Astrocyte (in vitro differentiated cells and primary cell): ENCODE measurements at places on chromosomes 5 and 9.

DNA sequence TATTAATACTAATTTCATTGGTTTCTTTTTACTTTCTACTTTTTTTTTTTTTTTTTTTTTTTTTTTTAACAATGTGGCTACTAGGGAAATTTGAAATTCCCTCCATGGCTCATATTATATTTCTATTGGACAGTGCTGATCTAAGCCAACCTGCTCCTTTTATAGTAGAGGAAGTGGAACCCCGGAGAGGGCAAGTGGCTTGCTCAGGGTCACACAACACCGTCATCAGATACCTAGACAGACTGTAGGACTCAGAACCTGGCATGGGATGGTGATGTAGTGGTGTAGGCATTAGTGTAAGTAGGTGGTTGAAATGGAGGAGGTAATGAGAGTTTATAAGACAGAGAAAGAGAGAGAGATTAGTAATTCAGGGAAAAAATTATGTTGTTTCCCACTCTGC lies 10.8 kb downstream of the ZNF618 start:
- DNase-seq, result no peak

DNA sequence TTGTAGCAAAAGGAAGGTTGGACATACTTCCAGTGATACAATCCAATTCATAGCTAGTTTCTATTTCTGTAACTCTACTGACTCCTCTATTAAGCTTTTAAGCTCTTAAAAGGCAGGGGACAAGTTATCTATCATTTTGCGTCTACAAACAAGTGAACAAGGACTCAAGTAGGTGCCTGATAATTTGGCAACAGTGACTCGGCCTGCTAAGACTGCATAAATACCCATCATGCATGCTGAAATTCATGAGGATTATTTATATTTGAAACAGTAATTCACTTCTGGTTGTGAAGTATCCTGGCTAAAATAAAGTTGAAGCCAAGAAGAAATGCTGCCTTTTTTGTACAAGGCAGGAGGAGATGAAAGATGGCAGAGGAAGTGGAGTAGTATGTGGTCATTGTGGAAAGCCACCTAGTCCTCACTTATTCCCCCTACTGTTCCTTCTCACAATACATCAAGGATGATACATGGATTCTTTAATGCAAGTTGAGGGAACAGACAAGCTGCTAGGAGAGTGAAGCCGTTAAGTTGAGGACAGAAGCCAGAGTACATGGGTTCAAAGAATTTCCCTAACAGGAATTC lies 74.0 kb downstream of the MRPS27 start:
- DNase-seq, result no peak

- peak; percentile 51 for DNase-seq
Measured at GRCh38 chr5:9104571-9105339, 441.1 kb downstream of the SEMA5A start.

DNA sequence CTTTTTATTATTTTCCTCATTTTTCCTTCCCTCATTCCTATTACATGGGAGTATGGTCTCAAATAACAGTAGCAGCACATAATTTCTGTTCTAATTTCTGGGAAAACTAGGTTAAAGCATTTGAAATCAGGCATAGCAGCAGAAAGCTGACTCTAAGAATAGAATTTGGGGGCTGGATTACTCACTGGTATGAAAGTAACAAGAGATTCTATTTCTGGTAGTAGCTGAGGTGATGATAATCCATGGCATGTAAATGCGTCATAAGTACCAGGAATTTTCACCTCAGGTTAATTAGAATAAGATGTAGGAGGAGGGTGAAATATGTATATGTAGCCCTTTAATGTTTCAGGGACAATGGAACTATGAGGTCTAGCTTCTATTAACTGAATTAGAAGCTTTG lies 662.0 kb downstream of the PTPRD start:
- peak; percentile 70 for DNase-seq

GRCh38 chr5:59041355-59041754 lies 458.5 kb downstream of the RAB3C start:
- no peak for DNase-seq

DNA sequence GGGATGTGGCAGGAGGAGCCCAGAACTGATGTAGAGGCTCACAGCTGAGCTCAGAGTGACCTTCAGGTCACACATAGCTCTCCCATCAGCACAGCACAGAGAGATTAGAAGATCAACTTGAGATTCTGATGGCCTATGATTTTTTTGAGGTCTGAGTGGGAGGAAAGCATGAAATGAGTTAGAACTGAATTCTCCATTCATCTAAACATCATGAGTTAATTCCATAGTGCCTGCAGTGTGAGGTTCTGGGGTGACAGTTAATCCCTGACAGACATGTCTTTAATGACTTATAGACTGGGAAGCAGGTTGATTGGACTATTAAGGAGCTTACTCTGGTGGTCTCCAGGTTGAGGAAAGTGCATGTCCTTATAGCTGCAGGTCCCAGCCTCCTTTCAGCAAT lies 22.4 kb downstream of the SLC22A5 start:
- DNase-seq, result no peak

DNA sequence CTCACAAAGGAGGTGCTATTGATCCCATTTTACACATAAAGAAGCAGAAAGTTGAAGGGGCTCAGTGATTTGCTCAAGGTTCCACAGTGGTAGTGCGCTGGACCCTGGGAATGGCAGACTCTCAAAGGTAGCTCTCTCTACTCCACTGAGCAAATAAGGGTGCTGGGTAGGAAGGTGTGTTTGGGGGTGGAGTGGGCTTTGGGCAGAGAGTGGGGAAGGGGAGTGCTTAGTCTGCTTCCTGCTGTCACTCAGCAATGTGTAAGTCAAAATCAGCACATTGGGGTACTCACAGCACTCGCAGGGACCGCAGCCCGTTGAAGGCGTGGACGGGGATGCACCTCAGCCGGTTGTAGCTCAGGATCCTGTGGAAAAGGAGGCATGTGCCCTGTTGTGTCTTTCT lies 142.8 kb upstream of the PANK3 start:
- DNase-seq, result no peak

DNA sequence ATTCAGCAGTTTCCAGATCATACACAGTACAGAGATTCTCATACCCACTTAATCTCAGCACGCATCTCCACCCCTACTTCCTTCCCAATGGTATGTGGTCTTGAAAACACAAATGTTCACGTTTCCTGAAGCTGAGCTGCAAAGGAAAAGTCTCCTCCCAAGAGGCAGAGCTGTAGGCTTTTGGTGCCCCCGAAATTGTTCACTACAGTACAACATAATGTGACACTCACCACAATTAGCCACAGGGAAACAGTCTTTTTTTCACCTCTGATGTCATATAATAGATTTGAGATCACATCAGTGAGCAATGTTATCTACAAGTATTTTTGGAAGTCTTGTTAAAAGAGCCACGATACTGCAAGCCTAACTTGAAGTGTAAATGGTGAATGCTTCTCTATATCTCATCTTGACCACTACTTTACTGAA lies 40.2 kb downstream of the NFIB start:
- DNase-seq, result peak; percentile 62

- DNase-seq, result no peak
Measured at GRCh38 chr5:177453852-177454396, 7.3 kb downstream of the PRR7 start.

DNA sequence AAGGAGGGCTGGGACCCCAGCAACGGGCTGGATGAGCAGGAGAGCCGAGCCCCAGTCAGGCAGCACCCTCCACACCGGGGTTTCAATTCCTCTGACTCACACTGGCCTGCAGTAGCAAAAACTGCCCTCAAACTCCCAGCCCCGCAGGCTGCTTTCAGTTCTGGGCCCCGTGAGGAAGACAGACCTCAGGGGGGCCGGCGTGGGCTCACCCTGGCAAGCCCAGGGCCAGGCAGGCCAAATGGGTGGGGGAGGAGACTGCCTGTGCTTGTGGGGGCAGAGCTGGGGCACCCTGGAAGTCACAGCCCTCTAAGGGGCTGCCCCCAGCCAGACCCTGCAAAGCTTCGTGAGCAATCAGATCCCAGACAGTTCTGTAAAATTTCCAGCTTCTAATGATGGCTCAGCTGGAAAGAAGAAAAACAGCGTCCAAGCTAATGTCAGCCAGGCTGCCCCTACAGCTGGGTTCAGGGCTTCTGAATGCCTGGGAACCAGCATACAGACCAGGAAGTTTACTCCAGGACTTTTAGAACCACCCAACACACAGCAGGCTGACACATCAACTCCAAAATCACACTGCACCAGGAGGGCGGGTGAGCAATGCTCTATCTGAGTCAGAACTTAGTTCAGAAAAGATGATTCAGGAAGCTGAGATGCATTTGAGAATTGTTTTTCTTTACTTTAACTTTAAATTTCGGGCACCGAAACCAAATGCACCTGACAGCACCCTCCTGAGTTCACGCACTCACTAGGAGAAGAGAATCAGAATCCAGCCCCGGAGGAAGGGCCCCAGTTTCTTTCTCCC lies 34.7 kb downstream of the LPCAT1 start:
- peak; percentile 55 for DNase-seq

GRCh38 chr9:87442451-87442850 lies 55.2 kb upstream of the DAPK1 start:
- no peak for DNase-seq

DNA sequence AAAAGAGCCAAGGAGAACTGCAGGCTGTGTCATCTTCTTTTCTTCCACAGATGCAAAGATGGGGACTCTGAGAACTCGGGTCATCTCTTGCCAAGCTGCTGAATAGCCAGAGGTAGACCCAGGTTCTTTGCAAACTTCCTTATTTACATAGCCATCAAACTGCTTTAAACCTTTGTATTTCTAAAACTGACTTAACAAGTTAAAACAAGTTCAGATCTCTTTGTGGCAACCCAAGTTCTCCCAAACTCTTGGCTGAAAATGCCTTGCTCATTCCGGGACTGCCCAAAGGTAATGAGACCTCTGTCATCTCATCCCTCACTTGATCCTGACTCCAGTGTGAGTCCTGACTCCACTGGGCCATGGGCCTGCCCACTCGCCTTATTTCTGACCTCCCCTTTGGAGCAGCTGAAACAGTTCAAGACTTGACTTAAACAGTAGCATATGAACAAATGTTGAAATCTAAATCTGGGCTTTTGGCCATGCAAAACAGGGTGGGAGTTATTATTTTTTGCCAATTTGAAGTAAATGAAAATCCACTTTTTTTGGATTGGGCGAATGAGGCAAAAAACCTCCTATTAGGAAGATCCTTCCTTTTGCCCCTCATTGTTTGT lies 50.6 kb downstream of the FBXL7 start:
- no peak for DNase-seq

DNA sequence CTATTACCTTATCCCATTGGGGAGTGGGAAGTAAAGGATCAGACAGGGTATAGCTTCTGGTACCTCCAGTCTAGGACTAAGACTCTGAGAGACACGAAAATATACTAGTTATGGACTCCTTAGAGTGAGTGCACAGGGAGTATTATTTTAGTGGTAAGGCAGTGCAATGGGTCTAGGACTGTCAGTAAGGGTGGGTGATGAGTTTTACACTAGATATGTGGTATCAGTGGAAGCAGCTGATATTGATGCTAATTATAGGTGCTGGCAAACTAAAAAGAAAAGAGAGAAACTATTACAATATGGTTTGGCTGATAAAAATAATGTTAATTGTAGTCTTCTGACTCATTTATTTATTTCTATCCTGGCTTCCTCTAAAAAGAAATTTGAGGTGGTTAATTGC lies 118.6 kb downstream of the UNC13B start:
- DNase-seq, result no peak

DNA sequence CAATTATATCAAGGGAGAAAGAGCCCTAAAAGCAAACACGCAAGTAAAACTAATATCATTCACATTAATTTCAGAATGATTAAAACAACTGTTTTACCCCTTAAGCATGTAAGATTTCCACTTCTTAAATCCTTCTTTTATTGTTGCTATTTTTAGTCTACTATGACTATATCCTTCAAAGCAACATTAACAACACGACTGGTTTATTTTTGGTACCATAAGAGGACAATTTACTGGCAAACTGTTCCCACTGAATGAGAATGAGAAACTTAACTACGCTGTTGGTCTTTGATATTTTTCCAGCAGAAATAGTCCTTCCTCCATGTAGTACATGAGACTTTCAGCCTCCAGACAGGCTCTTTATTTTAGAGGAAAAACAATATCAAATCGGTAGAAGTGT lies 281.5 kb downstream of the CTNND2 start:
- DNase-seq, result no peak

DNA sequence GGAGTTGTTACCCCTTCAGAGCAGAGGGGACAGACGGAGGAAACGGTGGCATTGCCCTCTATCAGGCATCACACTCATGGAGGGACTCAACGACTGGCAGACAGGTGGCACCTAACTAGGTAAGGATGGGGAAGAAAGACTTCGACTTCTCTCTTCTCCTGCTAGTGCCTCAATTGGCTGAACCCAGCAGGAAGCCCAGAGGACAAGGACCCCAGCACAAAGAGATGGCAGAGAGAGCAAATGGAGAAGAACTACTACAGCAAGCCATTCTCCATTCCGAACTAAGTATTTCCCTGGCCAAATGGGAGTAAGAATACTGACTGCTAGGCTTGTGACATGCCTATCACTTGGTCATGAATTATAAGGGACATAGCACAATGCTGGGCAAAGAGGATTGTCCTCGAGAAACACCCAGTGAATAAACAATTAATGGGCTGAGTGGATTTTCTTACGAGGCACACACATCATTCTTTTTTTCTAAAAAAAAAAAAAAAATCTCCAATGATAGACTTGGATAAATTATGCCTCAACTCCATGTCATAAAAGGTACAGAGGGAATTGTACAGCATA lies 35.3 kb upstream of the CPEB4 start:
- no peak for DNase-seq

DNA sequence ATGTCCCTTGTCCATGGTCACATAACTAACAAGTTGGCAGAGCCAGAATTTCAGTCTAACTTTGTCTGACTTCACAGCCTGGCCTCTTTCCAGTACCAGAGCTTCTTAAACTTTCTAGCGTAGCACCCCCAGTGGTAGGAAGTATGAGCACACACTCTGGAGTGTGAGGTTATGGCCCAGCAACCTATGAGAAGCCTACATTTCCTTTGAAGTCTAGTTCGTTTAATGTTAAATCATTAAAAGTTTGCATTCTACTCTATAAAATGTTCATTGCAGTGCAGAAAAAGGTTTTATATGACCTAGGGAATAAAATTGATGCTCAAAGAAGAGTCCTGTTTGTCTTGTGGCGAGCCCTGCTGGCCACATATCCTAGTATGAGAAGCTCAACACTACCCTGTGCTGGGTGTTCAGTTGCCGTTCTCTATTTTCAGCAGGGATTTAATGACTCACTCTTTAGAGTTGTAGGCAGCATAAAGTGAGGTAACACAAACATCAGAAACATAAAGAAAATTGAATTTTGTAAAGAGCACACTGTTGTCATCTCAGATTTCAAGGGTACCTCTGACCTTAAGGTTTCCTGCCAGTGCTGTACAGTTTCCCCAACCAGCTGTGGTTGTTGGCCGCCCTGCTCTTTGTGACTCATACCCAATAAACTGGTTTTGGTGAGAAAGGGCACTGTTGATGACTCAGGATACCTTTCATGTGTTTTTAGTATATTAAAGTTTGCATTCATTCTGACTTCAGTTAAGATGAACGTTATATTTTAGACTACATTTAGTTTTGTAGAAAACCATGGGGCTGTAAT lies 14.3 kb downstream of the MCCC2 start:
- DNase-seq, result peak; percentile 94

DNA sequence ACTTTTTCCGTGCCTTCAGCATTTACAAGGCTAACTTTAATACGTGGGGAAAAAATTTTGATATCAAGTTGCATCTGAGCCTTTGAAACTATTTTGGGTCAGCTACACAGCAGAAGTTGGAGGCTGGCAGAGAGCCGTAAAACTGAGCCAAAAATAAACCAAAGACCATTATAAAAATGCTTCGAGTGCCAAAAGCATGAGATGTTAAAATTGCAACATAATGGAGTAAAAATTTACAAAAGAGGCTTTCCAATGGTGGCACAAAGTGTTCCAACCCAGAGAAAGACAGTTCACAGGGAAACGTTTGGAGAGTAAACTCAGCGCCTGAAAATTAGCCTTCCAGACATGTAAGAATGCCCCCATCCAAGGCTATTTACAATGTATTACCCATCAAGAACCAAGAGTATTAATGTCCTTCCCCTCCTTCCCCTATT lies 190.3 kb downstream of the TLE1 start:
- DNase-seq, result peak; percentile 74
